ENCODE measurements at places on chromosomes 5 and 9.

- no peak for DNase-seq
Observed at GRCh38 chr5:89011778-89012711, 129.1 kb upstream of the MEF2C start.

- no peak for DNase-seq
Observed at GRCh38 chr5:151040211-151040747, 19.9 kb downstream of the GPX3 start.

DNA sequence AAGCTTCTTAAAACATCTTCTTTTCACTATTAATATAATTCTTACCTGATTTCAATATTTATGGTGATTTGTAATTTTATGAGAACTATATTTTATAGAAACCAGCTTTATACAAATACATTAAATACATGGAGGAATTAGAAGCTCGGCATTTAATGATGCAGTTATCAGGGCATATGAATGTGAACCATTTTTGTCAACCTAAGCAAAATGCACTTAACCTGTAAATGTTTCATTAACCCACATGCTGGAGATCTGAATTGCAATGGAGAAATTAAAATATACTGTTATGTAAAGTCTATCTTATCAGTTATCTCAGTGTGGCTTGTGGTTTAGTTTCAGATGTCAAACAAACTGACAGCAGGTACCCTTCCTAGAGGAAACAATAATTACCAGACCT is 63.2 kb upstream of the CDH12 start:
- DNase-seq: no peak

- DNase-seq: no peak
Observed at GRCh38 chr9:122286764-122287163, 22.1 kb downstream of the MRRF start.

DNA sequence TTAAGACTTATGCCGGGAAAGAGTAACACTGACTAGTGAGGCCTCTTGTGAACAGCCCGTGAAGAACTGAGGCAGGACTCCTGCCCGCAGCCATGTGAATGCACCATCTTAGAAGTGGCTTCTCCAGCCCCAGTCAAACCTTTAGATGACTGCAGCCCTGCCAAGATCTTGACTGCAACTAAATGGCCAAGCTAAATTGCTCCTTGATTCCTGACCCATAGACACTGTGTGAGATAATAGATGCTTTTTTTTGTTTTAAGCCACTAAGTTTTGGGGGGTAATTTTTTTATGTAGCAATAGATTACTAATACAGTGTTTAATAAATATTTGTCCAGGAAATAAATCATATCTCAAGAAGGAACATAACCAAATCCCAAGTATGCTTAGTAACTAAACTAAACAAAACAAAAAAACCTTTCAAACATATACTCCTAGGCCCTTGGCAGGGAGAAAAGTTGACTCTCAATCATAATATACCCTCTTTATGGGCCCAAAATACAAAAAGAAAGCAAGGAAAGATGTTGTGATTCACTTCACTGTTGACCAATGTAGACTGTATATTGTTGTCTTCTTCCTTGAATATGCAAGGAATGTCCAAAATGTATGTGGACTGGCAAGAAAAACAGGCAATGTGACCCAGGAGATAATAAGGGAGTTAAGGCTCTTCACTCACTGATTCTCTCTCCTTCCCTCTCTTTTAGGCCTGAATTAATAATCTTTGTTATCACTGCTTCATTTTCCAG is 79.7 kb upstream of the ZNF366 start:
- no peak for DNase-seq

- DNase-seq: peak; percentile 4
Observed at GRCh38 chr9:2872931-2873323, 29.0 kb upstream of the PUM3 start.

GRCh38 chr5:125424402-125425141 is 678.1 kb upstream of the ZNF608 start:
- DNase-seq: no peak

GRCh38 chr5:124740991-124741583 is 5.4 kb downstream of the ZNF608 start:
- DNase-seq: no peak

GRCh38 chr9:115413766-115414382 is 295.9 kb upstream of the TNC start:
- no peak for DNase-seq

DNA sequence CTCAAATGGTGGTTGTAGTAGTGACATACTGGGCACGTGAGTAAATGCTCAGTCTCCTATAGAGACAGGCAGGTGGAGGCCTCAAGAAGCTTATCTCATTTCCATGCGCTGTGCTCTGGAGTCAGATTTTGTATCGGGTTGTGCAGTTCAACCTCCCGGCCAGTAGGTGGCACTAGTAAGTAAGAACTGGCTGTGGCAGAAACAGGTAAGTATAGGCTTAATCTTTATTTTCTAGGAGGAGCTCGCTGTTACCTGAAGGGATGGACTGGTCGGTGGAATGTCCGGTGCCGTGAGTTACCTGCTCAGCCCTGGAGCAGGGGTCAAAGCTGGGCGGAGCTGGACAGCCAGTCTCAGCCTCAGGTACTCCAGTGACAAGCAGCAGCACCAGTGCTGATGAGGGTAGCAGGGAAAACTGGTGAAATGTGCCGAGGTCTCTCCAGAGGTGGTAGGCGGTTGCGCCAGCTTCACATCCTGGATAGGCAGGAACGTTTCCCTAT is 880.1 kb upstream of the SEMA6A start:
- DNase-seq: peak; percentile 29

- DNase-seq: peak; percentile 57
Observed at GRCh38 chr5:170333161-170333910, 35.8 kb upstream of the LCP2 start.

DNA sequence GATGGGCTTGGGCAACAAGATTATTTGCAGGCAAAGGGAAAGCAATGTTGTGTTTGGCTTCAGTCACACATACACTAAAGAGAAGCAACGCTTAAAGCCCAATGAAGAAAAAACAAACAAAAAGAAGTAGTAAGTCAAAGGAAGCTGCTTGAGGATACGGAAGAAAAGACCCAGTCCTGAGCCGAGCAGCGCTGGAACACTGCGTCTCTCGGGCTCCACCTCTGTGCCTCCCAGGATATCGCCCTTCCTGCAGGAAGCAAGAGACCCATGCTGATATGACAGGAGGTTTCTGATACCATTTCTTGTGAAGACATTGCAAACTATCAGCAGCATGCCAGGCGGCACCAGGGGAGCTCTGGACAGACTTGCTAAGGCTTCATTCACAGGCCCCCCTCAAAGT is 9.9 kb downstream of the GNAQ start:
- no peak for DNase-seq

DNA sequence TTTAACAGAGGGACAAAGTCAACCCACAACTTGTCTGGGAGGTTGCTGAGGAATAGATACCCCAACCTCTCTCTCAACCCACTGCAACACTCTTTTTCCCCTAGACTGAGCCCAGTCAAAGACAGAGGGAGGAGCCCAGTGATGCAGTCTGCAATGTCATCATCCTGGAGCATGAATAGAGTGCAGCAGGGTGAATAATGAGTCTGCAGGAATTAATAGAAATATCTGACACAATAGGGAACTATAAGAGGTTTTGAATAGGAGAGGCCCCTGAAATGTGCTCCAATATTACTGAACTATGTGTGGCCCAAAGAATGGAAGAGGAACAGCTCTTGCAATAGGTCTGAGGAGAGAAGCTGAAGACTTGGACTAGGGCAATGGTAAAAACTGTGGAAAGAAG is 59.1 kb downstream of the PDCD1LG2 start:
- no peak for DNase-seq

GRCh38 chr9:17422994-17423680 is 155.7 kb upstream of the SH3GL2 start:
- DNase-seq: no peak

GRCh38 chr9:116383936-116384335 is 230.3 kb downstream of the PAPPA start:
- DNase-seq: no peak

DNA sequence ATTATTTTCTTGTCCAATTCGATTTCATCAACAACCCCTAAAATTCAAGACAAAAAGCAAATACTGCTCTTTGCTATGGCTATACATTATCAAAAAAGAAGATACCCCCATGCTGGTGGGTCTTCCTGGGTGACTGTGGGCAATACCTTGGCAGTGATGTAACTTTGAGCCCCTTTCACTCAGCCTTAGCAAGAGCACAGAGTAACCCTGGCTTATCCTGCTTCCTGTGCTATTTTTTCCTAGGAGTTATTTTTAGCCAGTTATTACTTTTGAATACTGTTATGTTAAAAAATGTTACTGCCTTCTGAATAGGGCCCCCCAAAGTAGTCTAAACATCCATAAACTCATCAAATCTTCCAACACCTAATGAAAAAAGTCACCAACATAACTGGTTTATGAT is 145.6 kb upstream of the TSLP start:
- DNase-seq: no peak

DNA sequence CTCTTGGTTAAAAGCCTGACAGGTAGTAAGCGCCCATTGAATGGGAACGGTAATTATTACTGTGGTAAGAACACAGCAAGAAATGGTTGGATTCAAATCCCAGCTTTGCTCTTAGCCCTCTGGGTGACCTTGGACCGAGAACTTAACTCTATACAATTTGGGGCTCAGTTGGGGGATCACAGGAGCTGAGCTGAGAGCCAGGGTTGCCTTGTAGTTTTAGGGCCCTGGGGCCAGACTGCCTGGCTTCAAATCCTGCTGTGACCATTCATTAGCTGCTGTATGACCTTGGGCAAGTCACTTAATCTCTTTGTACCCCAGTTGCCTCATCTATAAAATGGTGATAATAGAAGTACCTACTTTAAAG is 87.4 kb upstream of the SH3PXD2B start:
- no peak for DNase-seq

- no peak for DNase-seq
Observed at GRCh38 chr5:10509575-10509974, 54.3 kb upstream of the ANKRD33B start.

- no peak for DNase-seq
Observed at GRCh38 chr5:73268826-73269225, 95.8 kb downstream of the TMEM174 start.
